ENCODE measurements at places on chromosomes 2 and 18.

GRCh38 chr18:75244351-75245313 lies 34.0 kb downstream of the TSHZ1 start:
- no peak for DNase-seq

DNA sequence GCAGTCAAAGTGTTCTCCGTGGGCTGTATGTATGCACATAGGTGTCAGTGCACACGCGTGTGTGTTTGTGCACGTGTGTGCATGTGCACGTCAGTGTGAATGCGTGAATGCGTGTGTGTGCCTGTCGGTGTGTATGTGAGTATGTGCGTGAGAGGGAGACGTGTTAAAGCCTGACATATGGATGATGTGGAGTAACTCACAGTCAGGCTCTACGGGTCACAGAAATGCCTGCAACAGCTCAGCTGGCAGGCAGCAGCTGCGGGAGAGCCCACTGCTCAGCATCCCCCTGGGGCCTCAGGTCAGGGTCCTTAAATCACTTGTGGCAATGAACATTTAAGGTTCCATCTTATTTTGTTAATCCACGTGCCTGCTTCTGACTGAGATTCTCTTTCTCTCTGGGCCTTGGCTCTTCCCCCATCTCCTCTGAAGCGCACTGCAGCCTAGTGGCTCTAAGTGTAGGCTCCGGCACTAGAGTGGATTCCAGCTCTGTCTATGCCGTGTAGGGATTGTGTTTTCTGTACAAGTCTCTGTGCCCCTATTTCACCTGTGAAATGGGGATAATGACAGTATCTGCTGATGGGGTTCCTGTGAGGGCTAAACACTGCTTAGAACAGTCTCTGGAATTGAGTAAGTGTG lies 63.0 kb downstream of the DYSF start:
- DNase-seq: no peak

DNA sequence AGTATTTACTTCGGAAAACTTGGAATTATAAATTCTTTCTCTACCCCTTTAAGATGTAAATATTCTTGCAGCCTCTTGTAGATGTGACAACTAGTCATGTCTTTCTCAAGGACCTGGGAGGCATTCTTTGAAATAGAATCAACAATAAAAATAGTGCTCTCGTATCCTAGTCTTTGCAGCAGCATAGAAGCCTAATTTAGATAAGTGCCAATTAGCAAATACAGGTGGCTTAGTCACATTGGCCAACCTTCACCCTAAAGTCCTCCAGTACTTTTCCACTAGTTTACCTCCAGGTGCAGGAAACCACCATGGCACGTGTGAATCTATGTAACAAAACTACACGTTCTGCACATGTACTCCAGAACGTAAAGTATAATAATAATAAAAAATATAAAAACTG lies 3.5 kb upstream of the ZSWIM2 start:
- no peak for DNase-seq

DNA sequence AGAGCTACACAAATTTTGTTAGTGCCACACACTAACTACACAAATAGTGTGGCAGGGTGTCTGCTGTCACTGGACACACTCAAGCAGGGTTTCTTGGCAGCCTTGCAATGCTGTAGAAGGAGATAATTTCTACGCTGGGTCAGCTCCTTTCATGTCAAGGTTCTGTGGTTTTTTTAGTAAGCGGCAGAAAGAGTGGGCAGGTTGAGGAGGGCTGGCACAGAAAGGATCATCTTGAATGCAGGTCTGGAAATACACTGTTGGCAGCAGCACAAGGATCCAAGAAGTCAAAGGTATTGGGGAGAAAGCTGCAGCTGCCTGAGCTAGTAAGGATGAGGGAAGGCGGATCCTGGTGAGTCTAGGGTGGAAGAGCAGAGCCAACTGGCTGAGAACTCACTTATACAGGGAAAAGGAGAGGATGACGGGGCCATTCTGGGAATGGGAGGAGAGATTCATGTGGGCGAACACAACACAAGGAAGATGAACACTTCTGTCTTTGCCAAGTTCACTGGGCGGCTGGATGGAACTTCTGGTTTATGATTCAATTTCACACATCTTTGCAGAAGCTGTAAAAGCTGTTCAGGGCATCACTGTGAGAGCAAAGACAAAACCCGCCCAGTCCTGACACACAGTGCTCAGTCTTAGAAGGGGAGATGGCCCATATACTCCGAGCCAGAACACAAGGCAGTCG lies 16.9 kb upstream of the CYRIA start:
- no peak for DNase-seq

- no peak for DNase-seq
Measured at GRCh38 chr2:4980995-4981394, 711.2 kb upstream of the SOX11 start.

DNA sequence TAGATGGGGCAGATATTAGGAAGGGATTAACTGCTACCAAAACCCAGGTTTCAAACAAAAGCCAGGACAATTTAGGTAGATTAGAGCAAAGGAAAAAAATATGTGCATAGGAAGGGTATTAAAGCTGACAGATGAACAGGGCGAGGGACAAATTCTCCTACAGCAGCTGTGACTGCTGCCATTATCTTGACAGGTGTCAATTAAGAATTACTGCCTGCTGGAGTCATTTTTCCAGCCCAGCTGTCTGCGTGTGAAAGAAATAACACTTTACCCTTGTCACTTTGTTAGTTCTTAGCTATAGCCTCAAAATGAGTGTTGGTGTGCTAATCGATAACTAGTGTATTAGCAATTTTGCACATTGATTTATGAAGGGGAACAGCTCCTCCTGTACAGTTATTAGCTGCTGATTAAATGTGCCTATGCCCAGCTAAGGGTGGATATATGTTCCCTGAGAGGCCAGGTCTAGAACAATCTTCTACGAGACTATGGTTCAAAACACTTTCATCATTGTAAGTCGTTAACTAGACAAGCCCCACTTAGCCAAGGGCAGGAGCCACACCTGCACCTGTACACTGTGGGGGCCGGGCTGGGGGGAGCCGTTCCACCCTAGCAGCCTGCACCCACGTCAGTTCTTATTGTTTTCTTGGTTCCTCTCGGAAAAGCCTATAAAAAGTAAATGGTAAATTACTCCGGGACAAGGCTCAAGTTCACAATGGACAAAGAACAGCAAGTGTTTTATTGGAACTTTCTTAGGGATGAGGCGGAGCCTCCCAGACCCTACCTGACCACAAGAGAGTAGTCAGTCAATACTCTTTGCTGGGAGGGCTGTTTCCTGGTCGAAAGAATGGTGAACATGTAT lies 7.7 kb downstream of the TSHZ1 start:
- DNase-seq: no peak

- DNase-seq: no peak
Measured at GRCh38 chr2:7022492-7023385, 105.5 kb downstream of the RNF144A start.

- no peak for DNase-seq
Measured at GRCh38 chr2:65728477-65729180, 296.2 kb upstream of the SPRED2 start.

Data from cardiac septum (tissue), 1 donor.